ENCODE measurements at places on chromosomes 6 and 20.

DNA sequence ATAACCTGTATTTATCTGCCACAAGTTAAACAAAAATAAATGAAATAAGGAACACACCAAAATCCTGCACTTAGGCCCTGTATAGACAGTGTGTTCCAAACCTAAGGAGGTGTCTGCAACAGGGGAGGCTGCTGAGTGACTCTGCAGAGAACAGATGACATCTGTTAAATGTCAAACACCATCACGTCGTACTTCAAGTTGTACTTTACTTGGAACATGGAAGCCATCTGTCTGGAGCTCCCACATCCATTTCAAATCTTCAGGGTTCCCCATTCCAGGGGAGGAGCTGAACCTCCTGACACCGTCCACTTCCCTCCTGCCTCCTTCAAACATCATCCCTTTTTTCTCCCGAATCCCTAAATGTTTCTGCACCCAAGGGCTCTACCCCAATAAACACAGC, 1.8 kb upstream of the MAP7 start:
- DNase-seq = no peak

- DNase-seq = no peak
Observed at GRCh38 chr6:170129691-170130171, 161.1 kb downstream of the DLL1 start.

GRCh38 chr6:40957616-40958492, 81.2 kb downstream of the UNC5CL start:
- no peak for DNase-seq

DNA sequence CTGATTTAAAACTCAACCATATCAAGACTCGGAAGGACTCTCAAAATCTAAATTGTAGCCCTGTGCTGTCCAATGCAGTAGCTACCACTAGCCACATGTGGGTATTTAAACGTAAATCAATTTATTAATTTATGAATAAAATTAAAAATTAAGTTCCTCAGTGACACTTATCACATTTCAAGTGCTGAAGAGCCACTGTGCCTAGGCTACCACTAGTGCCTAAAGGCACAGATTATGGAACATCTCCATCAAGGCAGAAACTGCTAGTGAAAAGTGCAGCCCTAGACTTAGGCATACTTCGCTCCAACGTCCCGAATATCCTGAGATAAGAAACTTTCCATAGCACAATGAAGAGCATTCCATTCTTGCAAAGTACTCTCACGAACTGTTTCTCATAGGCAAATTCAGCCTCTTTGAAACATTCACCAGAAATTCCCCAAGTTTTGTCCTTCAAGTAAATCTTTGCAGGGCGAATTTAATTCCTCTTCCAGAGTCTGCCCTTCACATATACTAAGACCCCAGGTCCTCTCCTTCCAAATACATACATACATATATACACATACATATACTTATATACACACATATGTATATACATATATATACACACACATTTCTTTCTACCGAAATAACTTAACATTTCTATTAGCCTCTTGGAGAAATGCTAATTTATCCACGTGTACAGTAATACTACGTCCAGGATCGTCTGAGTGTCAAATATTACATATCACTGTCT, 1.3 kb downstream of the SUPT3H start:
- DNase-seq = no peak

DNA sequence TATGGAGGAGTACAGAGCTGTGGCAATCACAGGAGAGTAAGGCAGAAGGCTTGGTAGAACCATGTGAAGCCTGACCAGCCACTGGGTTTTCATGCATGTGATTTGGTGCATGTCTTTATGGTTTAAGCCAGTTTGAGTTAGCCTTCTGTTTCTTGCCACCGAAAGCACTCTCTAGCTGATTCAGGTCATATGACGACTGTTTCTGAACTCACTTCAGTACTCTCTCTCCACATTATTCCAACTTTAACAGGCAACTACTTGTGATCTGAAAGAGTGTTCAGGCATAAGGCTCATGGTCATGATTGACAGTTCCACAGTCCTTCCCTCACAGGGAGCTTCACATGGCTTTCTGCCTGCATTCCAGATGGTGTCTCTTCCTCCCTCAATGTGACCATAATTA, 63.3 kb upstream of the TAB2 start:
- no peak for DNase-seq

GRCh38 chr6:21181866-21182265, 411.7 kb upstream of the SOX4 start:
- DNase-seq = no peak

- no peak for DNase-seq
Observed at GRCh38 chr6:4802312-4802935, 26.2 kb downstream of the CDYL start.

GRCh38 chr20:17859002-17859615, 109.5 kb downstream of the SNX5 start:
- no peak for DNase-seq

DNA sequence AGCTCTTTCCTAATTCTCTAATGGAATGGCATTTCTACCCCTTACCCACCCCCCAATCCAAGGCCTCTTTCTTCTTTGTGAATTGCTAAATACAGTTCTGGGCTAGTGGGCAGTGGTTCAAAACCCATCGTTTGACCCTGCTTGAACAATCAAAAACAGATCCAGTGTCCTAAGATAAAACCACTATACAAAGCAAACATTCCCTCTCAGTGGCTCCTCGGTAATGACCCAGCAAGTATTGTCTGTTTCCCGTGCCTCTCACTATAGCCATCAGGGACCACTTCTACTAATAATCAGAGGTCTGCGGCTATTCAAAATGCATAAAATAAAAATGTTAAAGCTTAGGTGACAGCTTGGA, 143.5 kb upstream of the AKAP12 start:
- no peak for DNase-seq

GRCh38 chr6:54559136-54559535, 250.9 kb downstream of the TINAG start:
- no peak for DNase-seq

- DNase-seq = no peak
Observed at GRCh38 chr6:167590193-167590592, 236.5 kb upstream of the AFDN start.

DNA sequence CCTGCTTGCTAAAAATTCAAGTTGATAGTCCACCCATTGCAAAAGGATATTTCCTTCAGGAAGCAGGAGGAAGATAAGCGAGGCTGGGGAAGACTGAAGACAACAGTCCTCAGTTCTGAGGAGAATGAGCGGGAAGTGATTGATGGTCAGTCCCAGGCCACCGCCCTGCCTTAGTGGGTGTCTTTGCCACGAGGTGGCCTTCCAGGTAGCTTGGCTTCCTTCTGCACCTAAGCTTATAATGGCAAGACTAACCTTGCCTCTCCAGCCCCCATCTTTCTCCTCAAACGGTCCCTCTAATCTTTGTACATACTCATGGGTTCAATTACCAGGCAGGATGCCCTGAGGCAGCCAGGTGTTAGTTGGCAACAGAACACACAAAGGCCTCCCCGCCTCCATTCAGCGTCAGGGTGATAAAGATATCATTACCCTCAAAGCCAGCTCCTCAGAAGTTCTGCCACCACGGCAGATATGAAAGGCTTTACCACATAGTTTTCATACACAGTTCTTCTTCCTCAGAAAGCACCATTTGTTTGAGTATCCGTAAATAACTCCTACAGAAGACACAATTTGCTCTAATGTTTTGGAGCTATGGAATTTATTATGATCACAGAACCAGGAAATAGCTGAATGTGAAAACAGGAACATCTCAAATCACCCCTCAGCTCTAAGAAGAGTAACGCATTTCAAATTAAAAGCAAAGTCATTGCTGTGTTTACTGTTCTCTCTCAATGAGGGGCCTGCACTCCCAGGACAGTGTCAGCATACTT, 249.4 kb downstream of the ATXN1 start:
- no peak for DNase-seq
